ENCODE measurements at places on chromosomes 12 and 14. TPM values are rescaled to one million over a fixed set of nuclear protein-coding genes. Genes with fewer than 3 reads are reported as not detected.

ABHD12B gene
- not detected for total RNA-seq

LRIG3 gene
- total RNA-seq = 57.9 TPM

GALNT8 gene
- 0.55 TPM for total RNA-seq

TTC9 gene
- total RNA-seq = 16.5 TPM

RPL10L gene
- total RNA-seq = not detected

OR4E2 gene
- total RNA-seq = not detected

SPATS2 gene
- total RNA-seq = 8.8 TPM

MGP gene
- total RNA-seq = 4.0 TPM

CIT gene
- total RNA-seq = 4.3 TPM

Data from kidney epithelial cell (primary cell).